ENCODE measurements at places on chromosomes 2 and 18.

GRCh38 chr2:10378189-10378588 is 69.9 kb downstream of the ODC1 start:
- DNase-seq: no peak

GRCh38 chr2:88563129-88563528 is 64.1 kb downstream of the EIF2AK3 start:
- no peak for DNase-seq

DNA sequence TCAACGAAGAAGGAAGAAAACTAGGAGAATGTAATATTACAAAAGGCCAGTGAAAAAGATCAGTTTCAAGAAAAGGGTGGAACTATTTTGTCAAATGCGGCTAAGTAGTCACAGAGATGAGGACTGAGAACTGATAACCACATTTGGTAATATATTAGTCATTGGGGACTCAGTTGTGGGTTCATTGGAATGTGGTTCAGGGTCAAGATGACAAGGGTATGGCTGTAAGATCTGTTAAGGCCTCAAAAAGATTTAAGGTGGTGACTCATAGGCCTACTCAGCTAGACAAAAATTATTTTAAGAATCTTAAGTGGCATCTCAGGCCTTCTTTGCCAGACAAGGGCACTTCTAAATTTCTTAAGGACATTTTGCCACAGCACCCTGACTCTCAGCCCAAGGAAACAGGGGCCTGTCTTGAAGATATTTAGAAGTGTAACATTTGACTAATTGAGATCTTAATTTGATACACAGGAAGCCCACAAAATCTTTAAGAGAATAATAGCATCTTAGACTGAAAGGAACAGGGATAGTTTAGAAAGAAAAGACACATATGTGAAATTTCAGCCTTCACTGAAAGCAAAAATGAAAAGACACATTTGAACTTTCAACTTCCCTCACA is 81.3 kb downstream of the STRADB start:
- DNase-seq: no peak

DNA sequence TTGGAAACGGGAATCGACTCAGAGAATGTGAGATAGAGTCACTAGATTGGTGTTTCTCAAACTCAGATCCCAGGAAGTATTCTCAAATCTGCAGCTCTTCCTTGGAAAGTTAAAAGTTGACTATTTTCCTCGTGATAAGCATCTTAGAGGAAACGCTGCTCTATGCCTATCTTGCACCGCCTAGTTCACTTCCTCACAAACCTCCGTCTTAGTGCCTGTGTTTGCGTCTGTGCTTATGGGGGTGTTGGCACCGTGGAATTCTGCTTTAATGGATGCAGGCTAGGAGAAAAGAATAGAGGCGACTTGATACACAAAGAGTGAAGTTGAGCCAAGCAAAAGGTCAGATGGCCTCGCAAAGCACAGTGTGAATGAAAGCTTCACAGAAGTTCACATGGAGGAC is 255.3 kb upstream of the ID2 start:
- DNase-seq: no peak

- DNase-seq: no peak
Observed at GRCh38 chr18:32258148-32258547, 68.3 kb downstream of the MEP1B start.

DNA sequence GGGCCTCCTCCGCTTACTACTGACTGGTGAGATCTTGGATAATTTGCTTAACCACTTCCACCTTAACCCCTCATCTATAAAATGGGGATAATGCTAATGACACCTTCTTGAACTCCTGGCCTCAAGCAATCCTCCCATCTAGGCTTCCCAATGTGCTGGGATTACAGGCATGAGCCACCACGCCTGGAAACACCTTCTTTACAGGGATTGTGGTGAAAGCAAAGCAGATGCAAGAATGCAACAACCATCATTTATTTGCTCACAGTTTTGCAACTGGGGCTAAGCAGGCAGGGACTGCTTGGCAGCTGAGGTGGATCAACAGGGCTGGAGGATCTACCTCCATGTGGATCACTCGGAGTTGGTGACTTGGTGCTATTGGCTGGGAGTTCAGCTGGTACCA is 76.2 kb upstream of the ZNF532 start:
- no peak for DNase-seq

DNA sequence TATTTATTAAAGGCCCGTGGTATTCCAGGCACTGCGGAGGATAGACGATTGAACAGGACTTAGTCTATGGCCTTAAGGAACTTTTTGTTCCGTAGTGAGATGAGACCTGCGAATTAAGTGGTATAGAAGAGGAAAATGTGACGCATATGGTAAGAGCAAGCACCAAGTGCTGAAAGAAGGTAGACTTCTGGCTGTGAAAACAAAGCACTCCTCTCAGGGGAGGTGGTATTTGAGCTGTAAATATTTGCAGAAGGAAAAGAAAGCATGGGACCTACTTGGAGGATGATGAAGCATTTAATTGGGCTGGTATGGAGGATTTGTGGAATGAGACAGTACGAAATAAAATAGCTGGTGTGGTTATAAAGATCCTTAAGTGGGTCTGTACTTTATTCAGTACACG is 62.5 kb downstream of the GPR39 start:
- no peak for DNase-seq

- no peak for DNase-seq
Observed at GRCh38 chr2:143796051-143796450, 666.8 kb downstream of the ARHGAP15 start.

- DNase-seq: no peak
Observed at GRCh38 chr18:35128675-35129074, 87.5 kb downstream of the MAPRE2 start.

- DNase-seq: peak; percentile 84
Observed at GRCh38 chr18:34809451-34810072, 99.5 kb downstream of the DTNA start.

GRCh38 chr18:76426737-76427305 is 68.2 kb downstream of the ZNF516 start:
- peak; percentile 70 for DNase-seq

GRCh38 chr2:69954084-69954483 is 7.3 kb downstream of the ASPRV1 start:
- no peak for DNase-seq

GRCh38 chr2:146124741-146125140 is 1604.8 kb upstream of the ZEB2 start:
- no peak for DNase-seq

DNA sequence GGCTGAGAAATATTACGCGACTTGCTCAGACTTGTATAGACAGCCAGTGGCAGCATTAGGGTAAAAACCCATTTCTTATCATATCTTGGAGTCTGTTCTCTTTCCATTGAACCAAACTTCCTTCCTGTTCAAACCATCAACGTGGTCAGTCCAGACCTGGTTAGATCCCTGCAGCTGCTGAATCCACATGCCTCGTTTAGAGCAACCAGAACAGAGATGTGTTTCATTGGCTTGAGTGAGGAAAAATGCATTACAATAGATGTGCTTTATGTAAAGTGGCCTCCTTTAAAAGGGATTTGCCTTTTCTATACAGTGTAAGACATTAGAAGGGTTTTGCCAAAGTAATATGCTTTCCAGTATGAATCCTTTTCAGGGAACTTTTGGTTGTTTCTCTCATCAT is 232.4 kb downstream of the MEIS1 start:
- no peak for DNase-seq

DNA sequence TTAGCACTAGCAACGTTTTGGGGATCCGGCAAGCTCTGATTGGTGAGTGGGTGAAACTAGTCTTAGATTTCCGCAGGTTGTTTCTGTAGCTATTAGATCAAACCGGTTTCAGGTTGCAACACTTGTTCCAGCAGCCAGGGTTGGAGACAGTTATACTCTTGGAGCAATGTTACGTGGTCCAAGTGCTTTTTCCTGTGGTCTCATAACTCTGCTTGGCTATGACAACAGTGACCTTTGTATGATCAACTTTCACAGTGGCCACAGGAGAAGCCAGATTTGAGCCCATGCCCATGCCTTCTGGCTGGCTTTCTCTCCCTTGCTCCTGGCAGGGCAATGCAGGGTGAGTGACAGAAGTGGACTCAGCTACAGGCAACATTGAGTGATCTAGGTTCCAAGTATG is 84.5 kb upstream of the TAF1B start:
- no peak for DNase-seq

DNA sequence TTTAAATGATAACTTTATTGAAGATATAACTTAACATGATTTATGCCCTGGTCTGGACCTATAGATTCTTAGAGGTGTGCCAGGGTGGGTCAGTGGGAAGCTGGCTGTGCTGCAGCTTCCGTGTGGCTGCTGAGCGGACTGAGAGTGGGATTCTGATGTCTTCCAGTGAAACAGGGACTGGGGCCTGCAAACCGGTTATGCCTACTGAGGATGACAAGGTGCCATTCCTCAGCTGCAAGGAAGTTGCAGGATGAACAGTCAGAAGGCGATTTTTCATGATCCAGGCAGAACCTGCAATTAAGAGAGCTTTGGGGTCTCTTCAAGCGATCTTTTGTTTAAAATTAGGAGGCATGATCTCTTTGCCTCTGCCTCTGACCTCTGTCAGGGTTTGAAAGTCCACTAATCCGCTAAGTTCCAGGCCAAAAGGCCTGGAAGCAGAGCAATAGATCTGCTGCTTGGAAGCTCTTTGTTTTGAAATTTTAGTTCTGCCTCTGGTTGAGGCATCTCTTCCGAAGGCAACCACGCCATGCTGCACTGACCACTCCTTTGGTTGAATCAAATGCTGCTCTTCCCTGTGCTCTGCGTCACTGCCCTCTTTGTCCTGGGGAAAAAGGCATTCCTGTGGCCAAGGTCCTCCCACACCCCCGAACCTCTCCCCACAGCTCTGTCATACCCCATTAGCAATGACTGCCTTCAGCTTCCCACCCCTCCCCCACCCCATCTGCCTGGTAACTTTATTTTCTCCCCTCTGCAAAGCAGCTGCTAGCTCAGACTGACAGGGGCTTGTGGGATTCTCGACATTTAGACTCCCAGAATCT is 2.0 kb downstream of the TMEM169 start:
- no peak for DNase-seq

- DNase-seq: no peak
Observed at GRCh38 chr2:8527031-8527430, 154.8 kb upstream of the ID2 start.

GRCh38 chr18:60038731-60039130 is 138.9 kb downstream of the PMAIP1 start:
- DNase-seq: no peak

- DNase-seq: no peak
Observed at GRCh38 chr2:197102231-197102630, 175.7 kb upstream of the PGAP1 start.

DNA sequence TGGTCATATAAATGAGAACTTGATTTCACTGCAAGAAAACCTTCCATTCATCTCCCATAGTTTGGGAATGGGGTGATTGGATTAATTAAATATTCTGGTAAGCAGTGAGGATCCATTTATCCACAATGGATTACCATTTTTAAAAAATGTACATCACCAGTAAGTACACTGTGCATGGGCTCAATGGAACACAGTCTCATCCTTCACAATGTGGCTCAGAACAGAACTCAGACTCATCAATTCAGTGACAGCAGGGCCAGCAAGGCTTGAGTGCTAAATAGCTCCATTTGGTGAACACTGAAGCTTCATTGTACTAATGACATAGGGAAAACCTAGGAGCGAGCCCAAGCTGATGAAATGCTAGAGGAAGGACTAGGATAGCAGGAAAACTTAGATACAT is 223.8 kb downstream of the CMPK2 start:
- DNase-seq: no peak

- no peak for DNase-seq
Observed at GRCh38 chr18:63828120-63828519, 52.9 kb downstream of the SERPINB7 start.

- no peak for DNase-seq
Observed at GRCh38 chr2:206480620-206481019, 37.3 kb downstream of the ADAM23 start.

DNA sequence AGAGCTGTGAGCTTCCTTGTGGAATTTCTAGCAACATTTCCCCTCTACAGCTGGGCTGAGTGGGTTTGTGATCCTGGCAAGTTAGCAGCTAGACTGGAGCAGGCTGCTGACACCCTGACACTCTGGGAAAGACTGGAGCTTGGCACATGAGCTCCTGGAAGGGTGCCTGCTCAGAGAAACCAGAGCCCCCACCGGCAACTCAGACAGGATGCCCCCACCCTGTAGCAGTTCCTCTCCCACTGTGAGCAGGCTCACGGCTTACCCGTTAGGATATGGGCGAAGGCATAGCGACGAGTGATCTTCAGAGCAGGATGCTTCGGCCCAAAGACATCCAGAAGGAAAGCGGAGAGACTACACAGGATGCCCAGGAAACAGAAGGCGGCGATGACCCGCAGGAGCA is 11.2 kb downstream of the TMEM127 start:
- DNase-seq: no peak

DNA sequence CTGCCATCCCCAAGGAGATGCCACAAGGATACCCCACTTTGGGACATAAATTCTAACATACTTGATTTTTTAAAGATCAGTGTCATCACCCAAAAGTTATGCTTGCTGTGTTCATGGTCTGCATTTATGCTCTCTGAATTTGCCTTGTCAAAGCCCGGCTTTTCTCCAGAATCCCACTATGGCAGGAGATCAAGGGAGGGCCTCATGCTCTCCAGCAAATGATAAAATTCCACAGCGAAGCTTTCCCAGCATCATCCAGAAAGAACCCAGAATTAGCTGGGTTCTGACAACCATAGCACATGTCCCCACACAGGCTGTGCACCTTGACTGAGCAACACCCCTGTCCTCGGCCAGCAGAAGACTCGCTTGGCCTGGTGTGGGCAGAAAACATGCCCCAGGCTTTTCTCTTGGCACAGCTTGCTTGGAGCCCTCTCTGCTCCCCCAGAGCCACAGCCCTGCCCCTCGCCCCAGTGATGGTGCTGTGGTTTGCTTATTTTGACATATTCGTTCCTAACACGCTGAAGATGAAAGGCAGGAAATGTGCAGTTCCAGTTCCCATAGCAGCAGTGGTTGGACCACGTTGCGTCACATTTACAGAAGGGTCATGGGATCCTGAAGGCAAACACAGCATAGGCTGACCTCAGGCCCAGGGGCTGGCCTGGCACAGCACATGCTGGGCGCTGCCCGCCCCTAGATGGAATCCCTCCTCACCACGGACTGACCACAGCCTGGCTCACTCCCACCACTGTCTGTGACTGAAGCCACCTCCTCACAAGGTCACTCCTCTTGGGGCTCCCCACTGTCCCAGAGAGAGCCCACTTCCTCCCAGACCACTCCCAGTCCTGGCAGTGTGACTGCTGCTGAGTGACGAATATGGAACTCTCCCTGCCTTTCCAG is 14.1 kb upstream of the CHRNA1 start:
- no peak for DNase-seq

GRCh38 chr2:215071676-215072075 is 66.8 kb downstream of the ABCA12 start:
- no peak for DNase-seq

GRCh38 chr2:12455661-12456060 is 261.1 kb upstream of the TRIB2 start:
- DNase-seq: no peak

Data from testis (tissue), 5 donors.